ENCODE measurements at places on chromosomes 2 and 18. TPM values are rescaled to one million over a fixed set of nuclear protein-coding genes. Genes with fewer than 3 reads are reported as not detected.

DNA sequence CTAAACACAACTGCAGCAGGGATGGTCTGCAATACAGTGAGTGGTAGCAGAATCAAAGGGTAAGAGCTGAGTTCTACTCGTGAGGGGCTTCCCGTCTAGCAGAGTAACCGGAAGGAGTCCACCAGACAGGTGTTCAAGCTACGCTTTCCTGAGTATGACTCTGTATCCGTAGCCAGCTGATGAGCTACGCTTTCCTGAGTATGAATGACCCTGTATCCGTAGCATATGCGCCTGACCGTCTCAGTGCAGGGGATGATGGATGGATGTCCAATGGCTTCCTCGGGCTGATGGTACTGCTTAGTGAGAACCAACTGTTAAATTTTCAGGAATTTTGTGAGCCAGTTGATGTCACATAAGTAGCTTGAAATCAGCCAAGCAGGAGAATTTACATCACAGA lies 244.1 kb upstream of the MYT1L start:
- no peak for DNase-seq

The ABHD1 gene
- 1.3 TPM for polyA plus RNA-seq

DNA sequence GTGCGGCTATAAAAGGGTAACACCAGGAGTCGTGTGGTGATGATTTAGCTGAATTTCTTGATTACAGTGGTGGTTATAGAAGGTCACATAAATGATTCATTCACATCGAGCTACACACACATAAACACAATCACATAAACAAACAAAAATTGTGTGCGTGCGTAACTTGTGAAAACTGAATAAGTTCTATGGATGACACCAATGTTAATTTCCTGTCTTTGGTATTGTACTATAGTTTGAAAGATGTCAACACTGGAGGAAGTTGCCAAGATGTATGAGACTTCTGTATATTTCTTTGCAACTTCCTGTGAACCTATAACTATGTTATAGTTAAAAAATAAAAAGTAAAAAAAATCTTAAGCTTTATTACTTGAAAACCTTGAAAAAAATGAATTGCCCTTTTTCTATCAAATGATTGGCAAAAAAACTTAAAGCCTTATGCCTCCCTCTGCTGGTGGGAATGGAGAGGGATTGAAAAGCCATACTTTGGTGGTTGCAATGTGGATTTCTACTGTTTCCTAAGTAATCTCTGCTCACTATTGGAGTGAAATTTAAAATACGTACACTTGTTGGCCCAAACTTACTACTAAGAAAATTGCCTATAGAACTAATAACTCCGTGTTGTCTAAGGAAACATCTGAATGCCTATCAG lies 227.7 kb downstream of the RPIA start:
- no peak for DNase-seq

The CCL20 gene
- polyA plus RNA-seq = 0.66 TPM

- no peak for DNase-seq
Measured at GRCh38 chr2:152594022-152594766, 123.1 kb downstream of the PRPF40A start.

The EML4 gene
- polyA plus RNA-seq = 121 TPM

DNA sequence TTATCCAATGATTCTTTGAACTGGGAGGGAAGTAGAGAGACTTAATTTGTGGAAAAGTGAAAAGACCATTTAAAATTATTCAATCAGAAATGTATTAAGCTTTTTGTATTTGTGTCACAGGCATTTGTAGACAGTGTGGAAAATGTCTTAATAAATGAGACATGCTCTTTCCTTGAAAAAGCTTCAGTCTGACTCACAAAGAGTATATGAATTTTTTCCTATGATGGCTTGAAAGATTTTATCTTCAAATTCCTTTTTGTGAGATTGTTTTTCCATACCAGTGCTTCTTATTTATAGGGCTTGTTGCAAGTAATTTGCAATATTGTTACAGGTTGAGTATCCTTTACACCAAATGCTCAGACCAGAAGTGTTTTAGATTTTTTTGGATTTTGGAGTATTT lies 39.5 kb downstream of the STON1 start:
- DNase-seq = no peak

DNA sequence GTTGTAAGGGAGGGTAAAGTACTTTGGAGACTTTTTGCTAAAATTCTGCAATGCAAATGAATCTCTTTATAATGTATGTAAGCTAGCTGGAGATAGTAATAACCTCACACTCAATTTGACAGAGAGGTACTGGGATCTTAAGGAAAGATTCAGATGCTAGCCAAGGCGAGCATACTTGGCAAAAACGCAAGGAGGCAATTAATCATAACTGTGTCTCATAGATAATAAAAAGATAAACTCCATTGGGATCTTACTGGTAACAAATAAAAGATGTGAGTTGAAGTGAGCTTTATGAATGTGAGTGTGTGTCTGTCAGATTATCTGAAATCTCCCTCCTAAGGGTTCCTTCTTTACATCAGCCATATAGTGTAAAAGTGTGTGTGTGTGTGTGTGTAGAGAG lies 533.0 kb downstream of the TMX3 start:
- DNase-seq = no peak

All from renal pelvis (tissue), 12 donors.